AG10803 (cell line): ENCODE measurements at places on chromosomes 6 and 20.
A peak's percentile ranks its signal among the peaks of the same experiment; 100 is the strongest.

- no peak for DNase-seq
Measured at GRCh38 chr6:35544769-35545361, 32.2 kb upstream of the TULP1 start.

- DNase-seq = peak; percentile 36
Measured at GRCh38 chr6:5942591-5942990, 64.1 kb downstream of the NRN1 start.

GRCh38 chr20:36528176-36528874, 13.0 kb upstream of the MYL9 start:
- DNase-seq = no peak

- DNase-seq = no peak
Measured at GRCh38 chr6:101000341-101000740, 119.2 kb upstream of the ASCC3 start.

GRCh38 chr6:161370880-161371279, 97.0 kb upstream of the AGPAT4 start:
- peak; percentile 77 for DNase-seq

GRCh38 chr6:167275436-167275835, 15.7 kb upstream of the UNC93A start:
- DNase-seq = no peak

- DNase-seq = no peak
Measured at GRCh38 chr6:149254253-149254652, 63.3 kb upstream of the TAB2 start.

GRCh38 chr6:128422871-128423270, 97.5 kb downstream of the PTPRK start:
- DNase-seq = no peak

DNA sequence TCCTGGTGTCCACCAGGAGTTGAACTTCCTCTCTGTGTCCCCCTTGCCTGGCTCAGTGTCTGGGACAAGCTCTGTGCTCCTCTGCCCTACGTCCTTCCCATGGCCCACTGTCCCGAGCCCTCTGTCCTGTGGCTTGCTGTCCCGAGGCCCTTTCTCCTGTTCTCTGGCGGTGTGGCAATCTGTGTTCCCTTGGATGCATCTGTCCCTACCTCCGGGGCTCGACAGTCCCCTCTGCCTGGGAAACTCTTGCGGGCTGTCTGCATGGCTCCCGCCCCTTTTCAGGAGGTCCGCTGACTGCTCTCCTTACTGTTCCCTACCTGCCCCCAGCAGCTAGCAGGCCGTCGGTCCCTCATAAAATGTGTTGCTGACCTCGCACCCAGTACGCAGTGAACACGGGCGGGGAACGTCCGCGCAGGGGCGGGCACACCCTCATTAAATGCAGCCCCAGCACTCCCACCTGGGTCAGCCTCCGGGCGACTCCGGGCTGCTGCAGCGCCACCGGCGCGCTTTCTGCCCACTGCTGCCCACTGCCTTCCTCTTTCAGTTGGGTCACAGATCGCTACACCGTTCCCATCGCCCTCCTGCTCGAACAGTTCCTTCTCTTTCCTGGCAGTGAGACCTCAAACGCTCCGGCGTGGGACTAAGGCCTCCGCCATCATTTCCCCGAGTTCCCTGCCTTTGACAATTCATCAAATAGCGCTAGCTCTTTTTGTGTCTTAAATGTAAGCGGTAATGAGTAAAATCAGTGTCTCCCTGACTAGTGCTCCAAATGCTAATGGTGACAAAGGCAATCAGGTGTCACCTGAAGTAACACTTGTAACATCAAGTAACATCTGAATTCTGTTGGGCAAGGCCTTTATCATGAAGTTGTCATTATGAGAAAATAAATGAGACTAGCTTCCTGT, 60.5 kb downstream of the RSPH3 start:
- no peak for DNase-seq

- no peak for DNase-seq
Measured at GRCh38 chr20:36030149-36030548, 61.8 kb downstream of the CNBD2 start.

DNA sequence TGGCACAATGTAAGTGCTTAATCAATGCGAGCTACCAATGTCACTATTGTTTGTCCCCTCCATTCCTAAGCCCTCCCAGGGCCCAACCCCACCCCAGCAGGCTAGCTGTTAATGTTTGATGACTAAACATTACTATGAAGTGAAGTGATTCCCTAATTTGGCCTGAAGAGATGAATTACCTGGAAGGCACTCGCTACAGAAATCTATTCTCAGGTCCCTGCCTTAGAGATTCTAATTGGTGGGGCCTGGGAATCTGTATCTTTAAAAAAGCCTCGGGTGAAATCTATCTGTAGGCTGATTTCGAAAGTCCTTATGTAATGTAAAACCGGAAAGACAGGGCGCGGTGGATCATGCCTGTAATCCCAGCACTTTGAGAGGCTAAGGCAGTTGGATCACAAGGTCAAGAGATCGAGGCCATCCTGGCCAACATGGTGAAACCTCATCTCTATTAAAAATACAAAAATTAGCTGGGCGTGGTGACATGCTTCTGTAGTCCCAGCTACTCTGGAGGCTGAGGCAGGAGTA, 16.9 kb upstream of the SNAI1 start:
- no peak for DNase-seq

DNA sequence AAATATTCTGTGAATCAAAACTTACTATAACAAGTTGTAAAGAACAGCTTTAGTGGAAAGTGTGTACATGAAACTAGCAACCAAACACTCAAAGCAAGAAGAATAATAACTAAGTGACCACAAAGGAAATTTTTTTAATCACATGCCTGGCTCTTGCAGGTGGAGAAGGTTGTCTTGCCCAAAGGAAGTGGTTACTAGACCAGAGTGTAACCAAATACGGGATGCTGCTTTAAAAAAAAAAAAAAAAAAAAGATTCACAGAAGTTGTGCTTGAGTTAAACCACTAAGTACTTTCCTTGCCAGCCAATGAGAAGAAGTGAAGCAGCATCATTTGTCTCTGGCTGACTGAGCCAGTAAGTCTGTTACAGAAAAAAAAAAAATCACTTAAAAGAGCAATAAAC, 19.1 kb upstream of the HLA-DQB1 start:
- DNase-seq = peak; percentile 6

DNA sequence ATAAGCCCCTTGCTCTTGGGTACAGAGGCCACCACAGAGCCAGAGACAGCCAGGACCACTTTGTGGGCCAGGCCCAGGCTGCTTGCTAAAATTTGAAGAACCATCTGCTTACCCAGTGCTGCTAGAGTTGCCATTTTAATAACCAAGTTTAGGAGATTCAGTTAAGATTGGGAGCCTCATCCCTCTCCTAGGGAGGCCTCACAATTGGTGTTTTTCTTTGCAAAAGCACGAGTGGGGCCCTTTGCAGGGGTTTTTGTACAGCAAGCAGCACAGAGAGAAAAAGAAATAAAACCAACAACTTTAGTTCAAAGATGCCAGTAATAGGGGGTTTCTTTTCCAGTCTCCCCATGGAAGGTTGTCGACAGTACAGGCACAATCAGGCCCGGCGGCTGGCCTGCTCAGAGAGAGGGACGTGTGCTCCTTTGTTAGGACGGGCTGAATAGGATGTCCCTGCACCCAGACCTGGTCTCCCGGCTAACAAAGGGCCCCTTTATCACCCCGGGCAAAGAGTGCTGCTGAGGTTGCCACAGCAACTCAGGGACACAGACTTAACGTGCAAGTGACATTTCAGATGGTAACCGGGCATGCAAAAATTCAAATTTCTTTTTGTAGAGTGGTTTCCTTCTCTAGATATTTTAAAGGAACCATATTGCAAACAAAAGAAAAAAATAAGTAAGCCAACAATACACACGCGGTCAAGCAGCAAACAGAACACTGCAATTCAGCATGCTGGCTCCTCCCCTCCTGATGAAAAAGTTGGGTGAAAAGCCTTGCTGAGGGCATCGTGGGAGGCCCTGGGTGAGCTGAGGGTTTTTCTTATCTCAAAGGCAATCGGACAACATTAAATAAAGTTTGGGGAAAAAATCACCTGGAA, 10.5 kb upstream of the TOX2 start:
- DNase-seq = no peak

GRCh38 chr6:108835218-108835850, 12.9 kb upstream of the ARMC2 start:
- peak; percentile 78 for DNase-seq

DNA sequence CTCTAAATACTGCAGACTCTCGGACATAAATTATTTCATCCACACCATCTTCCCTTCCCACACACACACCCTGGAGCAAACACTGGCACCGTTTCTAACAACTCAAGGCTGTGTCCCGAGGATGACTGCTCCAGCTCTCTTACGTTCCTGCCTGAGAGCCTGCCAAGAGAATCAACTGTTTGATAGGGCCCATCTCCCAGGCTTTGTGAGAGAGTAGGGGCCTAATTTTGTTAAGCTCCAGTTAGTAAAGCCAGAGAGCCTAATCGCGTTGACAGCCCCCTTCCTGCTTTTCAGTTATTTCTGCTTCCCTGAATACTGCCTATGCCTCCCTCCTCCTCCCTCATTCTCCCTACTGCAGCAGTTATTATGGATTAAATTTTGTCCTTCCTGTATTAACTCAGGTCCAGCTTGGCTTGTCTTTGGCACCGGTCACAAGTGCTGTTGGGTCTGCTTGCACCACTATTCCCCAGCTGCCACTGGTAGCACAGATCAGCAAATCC, 118.1 kb upstream of the TMEM181 start:
- peak; percentile 34 for DNase-seq

DNA sequence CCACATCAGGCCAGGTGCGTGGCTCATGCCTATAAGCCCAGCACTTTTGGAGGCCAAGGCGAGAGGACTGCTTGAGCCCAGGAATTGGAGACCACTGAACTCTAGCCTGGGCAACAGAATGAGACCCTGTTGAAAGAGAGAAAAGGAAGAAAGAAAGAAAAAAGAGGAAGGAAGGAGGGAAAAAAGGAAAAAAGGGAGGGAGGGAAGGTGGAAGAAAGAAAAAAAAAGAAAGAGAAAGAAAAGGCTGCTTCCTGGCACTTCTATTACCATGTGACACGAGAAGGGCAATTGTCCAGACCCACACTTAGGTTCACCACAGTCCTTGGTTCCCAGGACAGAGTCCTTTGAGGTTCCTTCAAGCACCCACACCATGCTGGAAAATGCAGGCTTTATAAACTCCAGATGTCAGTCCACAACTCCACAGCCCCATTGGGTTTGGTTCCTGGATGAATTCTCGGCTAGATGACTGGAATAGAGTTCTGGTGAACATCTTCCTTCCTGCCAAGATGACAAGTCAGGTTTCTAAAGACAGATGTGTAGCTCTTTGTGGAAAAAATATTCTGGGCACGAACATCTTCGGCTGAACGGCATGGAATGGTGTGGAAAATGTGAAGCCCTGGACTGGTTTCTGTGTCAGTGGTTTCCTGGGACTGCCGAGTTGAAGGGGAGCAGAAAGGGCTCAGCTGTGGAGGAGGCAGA, 32.5 kb downstream of the NT5E start:
- DNase-seq = peak; percentile 99

DNA sequence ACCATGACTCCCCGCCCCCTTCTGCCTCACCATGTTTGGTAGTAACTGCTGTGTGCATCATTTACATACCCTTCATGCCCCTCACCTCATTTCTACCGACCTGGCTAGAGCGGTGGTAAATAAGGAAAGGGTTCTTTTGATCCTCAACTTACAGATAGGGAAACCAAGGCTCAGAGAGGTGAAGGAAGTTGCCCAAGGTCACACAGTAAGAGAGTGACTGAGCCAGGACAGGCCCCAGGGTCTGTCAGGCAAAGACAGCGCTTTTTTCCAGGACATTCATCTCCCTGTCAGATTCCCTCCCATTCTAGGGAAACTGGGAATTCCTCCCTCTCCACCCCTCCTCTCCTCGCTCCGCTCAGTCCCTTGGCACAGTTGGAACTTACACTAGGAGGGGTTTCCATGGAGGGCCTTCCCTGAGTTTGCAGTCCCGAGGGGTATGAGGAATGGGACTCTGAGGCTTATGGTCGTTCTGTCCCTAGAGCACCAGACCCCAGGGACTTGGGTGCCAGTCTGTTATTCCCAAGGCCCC, 2.0 kb downstream of the VSTM2L start:
- DNase-seq = no peak

- DNase-seq = peak; percentile 96
Measured at GRCh38 chr6:16345449-16346330, 107.3 kb downstream of the GMPR start.

DNA sequence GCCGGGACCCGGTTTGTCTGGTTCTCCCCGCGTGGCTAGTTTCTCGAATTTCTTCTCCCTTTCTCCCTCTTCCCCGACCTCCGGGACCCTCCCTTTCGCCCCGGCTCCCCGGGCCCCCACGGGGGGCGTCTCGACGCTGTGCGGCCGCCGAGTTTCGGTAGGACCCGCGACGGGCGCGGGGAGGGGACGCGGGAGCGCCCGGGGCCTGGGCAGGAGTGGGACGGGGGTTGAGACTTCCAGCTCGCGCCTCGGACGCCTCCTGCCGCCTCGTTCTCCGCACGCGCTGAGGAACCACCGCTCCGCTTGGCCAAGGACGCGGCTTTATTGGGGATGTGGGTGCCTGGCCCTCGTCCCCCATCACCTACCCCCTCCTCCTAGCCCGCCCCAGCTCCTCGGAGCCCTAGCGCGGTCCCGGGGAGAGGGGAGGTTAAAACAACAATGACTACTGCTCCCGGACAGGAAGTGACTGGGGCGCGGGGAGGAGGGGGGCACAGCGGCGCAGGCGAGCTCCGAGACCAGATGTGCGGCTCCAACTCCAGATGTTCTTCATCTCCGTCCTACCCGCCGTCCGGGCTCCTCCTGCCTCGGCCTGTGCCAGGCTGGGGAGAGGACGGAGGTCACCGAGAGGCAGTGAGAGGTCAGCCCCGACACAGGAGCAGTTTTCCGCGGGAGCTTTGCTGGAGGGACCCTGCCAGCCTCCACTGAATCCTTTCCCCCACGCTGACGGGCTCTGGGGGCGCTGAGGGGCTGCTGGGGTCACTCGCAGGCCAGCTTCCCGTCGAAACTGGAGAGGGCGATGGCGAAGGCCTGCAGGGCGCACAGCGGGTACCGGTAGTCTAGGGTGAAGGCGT, 917 bp upstream of the TEAD3 start:
- DNase-seq = peak; percentile 83

GRCh38 chr20:31566319-31566657, 38.8 kb upstream of the ID1 start:
- no peak for DNase-seq

GRCh38 chr6:38040254-38040653, 220.7 kb downstream of the ZFAND3 start:
- no peak for DNase-seq

DNA sequence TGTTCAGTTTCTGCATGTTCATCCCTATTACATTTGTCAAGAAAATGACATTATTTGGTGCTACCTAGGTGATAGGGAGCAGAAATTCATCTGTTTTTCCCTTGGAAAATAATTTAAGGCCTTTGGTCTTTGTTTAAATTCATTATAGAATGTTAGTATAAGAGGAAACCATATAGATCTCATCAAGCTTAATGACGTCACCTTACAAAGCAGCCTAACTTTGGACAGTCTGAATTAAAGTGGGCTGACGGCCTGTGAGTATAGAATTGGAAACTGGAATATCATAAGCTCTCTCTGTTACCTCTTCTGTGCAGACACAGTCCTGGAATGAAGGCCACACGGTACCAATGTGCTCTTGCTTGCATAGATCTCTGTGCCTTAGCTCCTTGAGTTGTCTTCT, 108.1 kb downstream of the TBC1D7 start:
- no peak for DNase-seq

DNA sequence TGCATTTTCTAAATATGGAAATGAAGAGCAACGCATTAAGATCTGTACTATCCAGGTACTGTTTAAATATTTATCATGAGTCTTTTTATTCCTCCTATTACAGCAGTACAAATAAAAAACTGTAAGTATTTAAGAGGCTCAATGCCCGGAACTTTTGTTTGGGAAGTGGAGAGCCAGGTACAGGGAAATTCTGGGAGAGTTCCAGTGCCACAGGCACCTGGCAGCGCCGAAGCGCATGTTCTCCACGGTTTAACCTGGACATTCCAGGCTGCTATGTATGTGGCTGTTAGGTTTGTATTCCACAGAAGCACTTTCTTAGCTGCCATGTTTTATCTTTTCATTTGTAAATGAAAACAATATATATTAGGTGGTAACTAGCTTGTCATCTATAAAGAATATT, 81.7 kb downstream of the PREP start:
- DNase-seq = no peak
